Esophagus squamous epithelium (tissue), 5 donors: ENCODE measurements at places on chromosomes 3 and 15.

DNA sequence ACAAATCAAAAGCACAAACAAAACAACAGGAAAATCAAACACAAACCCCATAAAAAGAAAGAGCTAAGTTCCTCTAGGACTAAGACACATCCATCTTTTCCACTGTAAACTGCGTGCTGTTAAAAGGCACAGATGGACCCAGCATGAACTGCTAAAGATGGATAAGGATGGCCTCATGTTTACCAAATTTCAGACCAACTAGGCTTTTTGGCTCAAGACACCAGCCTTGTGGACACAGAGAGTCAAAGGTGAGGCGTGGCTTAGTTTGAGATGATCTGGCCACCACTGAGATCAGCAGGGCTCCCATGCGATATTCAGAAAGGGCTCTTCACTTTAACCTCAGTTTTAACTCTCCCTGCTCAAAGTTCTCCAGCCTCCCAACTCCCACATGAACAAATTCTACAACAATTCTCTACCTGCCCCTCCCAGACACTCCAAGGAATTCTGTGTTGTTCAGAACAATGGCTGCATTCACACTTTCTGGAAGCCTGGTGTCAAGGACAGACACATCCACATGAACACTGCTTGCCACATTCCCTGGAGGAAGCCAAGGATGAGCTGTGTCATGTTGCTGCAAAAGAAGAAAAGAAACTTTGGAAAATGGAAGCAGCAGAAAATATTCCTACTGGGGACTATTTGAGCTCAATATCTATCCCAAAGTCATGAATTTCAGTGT lies 198.4 kb upstream of the LRRN1 start:
- DNase-seq: no peak

GRCh38 chr3:107239703-107240102 lies 137.5 kb upstream of the CCDC54 start:
- no peak for DNase-seq

- no peak for DNase-seq
These were observed 51.7 kb downstream of the UBP1 start for GRCh38 chr3:33388374-33389100.

DNA sequence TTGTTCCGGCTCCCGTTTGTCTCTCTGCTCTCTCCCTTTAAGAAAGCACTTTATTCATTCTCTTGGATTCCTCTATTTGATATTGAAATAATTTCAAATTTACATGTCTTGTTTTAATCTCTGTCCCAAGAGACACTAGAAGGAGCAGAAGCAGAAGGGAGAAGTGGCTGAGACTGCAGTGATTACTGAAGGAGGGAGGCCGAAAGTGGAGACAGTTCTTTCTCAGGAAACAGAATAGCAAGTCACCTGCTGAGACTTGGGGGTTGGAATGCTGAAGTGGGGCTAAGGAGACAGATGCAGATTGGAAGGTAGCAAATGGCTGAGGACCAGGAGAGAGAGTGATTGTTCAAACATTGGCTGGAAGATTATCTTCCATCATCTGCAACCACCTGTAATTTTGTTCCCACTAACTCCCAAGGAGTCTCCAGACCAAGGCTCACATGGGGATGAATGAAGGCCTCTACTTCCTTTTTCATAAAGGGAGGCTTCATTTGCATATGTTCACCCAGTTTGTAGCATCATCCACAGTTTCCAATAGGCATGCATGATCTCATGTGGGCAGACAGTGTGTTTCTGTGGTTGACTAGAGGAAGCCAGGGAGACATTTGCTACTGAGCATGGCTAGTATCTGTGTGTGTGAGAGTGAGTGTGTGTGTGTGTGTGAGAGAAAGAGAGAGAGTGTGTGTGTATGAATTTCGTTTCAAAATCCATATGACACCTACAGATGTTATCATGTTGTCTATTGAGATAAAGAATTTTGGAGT lies 24.0 kb downstream of the LTF start:
- no peak for DNase-seq

DNA sequence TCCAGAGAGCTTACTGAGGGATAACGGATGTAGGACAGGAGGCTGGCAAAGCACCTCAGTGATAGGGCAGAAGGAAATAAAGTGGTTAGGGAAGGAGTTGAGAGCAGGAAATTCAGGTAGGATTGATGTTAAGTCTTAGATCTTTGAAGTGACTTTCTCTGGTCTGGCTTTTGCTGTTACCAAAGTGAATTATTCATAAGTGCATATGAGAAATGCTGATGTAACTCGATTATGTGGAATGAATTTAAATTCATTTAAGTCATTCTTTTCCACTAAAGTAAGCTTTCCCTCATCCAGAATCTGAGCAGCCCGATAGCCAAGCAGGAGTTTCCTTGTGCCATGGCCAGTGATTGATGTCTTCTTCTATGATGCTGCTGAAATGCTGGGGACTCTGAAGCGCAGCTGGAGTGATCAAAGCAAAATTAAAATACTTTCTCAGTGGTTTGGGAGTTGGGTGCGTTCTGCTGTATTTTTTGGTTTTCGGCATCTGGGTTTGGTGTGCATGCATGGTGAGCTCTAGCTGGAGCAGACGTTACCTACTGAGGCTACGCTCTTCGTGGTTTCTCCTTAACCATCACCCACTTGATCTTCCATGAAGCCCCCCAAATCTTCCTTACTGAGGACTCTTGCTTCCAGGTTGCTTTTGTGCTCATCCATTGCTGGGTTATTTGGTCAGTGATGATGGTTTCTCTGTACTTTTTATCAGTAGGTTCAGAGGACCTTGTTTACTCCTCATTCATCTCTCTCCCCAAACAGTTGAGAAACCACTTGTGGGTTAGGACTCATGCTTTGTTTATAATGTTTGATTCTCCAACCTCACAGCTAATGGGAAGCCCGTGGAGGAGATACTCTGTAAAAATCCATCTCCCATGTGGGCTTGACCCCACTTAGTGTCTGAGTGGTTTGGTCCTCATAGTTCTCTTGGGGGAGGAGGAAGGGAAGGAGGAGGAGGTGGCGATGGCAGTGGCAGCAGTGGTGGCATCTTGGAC lies 72.5 kb downstream of the IGF1R start:
- no peak for DNase-seq

GRCh38 chr3:192844836-192845525 lies 72.7 kb downstream of the MB21D2 start:
- DNase-seq: no peak

DNA sequence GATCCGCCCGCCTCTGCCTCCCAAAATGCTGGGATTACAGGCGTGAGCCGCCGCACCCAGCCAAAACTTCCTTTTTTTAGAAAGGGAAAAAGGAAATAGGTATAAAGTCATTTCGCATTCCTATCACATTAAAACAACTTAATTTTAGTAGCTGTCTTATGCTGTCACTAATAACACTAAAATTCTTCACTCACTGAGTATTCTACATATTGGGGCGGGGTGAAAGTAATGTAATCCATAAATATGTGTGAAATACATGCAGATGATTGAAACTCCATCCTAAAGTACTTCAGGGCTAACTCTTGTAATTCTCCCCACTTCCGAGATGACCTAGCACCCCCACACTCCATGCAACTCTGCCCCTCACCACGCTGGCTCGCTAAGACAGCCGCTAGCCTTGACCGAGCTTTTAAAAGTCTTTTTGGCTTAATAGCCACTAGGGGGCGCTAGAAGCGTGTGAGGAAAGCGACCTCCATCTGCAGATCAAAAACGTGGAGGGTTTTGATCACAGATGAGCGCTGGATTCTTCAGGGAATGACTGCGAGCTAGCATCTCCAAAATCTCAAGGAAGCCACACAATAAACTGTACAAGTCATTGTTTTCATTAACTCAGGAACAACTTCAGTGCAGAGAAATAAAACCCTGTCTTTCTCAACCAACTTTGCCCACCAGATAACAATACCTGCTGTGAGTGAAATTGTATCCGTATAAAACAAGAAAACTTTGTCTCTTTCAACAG lies 129.3 kb upstream of the IGF1R start:
- DNase-seq: no peak

- DNase-seq: no peak
These were observed 174.1 kb downstream of the ZPLD1 start for GRCh38 chr3:102608875-102609274.

- no peak for DNase-seq
These were observed 62.3 kb downstream of the DHX30 start for GRCh38 chr3:47865192-47865591.

GRCh38 chr15:67103432-67103831 lies 38.0 kb downstream of the SMAD3 start:
- no peak for DNase-seq

DNA sequence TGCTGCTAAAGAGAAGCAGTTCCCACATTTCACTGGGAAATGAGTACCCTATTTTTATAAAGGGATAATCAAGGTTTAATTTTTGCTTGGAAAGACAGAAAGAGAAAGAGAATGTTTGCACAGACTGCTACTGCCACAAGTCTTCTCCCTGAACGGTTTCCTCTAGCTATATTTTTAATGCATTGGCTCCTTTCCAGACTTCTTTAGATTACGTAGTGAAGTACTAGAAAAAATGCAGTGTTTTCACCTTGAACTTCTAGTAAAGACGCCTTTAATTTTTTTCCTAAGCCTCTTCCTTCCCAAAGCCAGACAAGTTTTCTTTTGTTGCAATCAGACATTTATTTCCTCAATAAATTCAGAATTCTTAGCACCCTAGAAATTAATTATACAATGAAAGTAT lies 248.3 kb upstream of the CCDC54 start:
- DNase-seq: no peak

DNA sequence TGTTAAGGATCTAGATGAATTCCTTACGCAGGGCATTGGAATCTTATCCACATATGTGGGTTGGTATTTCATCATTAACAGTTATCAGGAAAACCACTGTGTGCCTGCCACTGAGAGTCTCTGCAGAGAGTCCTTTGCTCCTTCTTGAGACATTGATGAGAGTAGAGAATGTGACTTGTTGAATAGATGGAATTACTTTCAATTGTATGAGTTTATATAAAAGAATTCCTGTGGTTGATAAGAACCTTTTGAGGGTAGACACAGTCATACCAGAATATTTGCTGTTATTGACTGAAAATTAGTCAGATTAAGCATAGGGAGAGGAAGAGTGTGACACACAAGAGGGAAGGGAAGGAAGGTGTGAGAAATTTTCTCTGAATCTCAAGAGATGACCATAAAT lies 30.8 kb downstream of the ARHGEF26 start:
- DNase-seq: no peak

DNA sequence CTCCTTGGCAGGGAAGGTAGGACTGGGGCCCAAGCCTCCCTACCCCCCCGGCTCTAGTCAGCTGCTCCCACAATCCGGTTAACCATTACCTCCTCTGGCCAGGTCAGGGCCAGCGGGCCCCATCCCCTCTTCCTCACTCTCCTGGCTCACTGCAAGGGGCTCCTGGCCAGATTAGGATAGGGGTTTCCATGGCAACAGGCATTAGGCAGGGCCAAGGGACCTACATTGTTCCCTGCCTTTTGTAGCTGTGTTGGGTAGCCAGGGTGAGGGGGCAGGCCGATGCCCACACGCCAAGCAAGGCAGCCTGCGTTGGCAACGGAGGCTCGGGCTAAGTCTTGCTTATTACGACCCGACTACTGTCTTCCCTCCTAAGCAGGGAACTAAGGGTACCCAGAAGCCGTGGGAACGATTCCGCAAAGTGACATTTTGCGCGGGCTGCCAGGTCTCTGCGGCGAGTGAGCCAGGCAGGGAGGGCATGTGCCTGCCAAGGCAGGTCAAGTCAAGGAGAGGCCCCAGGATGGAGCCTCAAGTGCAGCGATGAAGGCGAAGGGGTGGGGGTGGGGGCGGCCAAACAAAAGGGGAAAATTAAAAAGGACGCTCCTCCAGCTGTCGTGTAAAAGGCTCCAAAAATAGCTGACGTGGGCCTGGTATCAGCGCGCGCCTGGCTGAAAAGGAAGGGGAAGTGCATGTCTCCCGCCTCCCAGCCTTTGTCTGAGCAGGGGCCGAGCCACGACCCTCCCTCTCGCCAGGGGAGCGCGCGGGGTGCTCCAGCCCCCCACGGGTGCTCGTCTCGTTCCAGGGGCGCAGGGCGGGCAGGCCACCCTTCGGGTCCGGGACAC lies 919 bp downstream of the IDH2 start:
- DNase-seq: no peak

DNA sequence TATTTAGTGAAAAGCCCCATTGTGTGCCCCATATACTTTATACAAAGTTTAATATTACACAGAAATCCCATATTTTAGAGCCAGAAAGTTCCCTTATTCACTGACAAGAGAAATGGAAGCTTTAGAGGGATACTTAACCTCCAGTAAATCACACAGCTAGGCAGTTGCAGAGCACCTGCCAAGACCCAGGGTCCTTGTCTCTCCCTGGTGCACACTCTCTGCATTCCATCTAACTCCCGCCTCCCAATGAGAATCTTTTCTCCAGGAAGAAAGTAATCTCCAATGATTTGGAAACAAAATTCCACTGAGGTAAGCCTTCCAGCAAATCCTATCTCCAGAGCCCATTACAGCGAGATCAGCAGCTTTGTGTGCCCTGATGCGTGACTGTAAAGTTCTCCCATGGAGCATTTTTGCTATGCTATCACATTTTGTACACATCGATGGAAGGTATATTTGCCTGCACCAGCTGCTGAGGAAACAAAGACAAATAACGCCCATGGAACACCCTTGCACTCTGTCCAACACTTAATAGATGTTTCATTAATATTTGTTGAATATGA lies 41.4 kb downstream of the ULK4 start:
- no peak for DNase-seq

DNA sequence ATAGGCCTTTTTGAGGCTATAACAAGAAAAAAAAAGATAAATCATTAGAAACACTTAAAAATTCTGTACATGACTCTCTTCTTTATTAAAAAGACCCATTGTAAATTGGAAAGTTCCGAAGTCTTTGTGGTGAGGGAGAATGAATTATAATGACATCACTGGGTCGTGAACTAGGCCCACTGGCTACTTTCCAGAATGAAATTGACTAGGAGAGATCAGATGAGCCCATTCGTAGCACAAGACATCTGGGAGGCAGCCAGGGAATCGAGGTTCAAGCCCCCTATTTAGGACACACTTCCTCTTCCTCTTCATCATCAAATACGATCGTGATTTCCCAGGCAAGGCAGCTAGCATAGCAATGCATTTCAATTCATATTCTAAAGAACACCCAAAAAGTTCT lies 889.8 kb upstream of the NR2F2 start:
- no peak for DNase-seq

DNA sequence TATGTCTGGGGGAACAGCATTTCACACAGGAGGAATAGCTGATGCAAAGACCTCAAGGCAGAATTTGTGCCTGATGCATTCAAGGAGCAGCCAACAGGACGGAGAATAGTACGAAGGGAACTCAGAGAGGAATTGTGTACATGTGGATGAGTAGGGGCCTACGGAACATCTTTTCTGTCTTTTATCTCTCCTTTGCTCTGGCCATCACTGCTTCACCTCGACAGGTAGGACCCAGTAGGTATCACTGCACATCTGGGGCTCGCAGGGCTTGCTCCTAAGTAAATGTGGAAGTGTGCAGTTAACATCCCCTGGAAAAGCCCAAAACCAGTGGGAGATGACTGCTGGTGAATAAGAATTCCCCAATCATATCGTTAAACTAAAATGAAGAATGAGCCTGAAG lies 56.4 kb upstream of the POU1F1 start:
- no peak for DNase-seq

DNA sequence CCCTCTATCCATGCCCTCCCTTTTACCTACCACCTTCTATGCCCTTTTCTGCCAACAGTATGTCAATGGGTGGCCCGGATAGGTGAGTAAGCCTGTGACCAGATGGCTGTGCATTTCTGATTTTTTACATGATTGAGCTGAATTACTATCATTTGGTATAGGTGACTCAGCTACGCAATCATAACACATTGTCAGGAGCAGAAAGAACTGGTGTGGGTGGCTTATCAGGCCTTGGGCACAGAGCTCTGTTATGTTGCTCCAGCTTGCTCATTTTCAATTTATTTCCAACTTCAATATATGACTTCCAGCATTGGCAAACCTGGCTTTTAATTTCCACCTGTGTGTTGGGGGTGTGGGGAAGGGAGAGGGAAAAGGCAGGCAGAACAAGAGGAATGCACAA lies 86.6 kb upstream of the AGBL1 start:
- no peak for DNase-seq
